Hematopoietic multipotent progenitor cell treated with erythropoietin and hydrocortisone succinate and interleukin-3 and kit ligand, for 8 days (in vitro differentiated cells): ENCODE measurements at places on chromosomes 7 and 10.

DNA sequence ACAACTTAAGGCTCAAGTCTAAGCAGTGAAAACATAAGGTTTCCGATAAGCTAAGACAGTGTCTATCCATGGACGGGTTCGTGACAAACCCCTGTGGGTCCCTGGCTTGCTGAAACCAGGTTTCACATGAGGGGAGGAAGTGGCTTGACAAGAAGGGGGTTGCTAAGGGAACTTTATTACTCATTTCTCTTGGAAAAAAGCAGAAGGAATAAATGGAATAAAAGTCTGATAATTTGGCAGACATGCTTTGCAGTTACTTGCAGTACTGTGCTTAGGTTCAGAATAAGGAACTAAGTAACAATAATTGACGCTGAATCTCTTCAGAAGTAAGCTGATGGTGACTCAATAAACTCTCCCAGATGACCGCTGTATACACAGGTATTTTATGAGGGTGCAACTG lies 34.7 kb downstream of the RBM17 start:
- DNase-seq = no peak

DNA sequence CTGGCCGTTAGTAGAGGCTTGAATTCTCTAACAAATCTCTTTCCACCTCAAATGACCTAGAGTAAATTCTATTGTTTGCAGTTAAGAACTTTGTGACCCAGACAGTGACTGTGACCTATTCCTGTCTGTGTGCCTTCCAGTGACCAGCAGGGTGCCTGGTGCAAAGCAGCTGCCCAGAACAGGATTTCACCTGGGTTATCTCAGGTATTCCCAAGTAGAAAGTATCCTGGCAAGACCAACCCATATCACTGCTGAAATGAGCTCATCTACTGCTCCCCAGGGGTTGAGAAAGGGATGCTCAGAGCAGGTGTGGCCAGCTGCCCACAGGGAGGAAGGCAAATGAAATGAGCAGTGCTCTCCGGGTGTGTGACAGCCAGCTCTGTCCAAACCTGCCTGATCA lies 2.1 kb upstream of the MSMB start:
- no peak for DNase-seq

GRCh38 chr7:102898532-102898859 lies 14.3 kb upstream of the LRRC17 start:
- no peak for DNase-seq

DNA sequence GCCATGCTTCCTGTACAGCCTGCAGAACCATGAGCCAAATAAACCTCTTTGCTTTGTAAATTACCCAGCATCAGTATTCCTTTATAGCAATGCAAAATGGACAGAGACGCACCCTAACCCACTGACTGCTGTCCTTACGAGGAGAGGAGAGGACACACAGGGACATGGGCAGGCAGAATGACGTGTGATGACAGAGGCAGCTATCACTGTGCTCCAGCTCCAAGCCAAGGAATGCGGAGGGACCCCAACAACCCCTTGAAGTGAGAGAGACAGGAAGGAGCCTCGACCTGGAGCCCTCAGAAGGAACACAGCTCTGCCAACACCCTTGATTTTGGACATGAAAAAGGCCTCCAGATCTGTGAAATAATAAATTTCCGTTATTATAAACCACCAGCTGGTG lies 46.6 kb upstream of the EBF3 start:
- no peak for DNase-seq

DNA sequence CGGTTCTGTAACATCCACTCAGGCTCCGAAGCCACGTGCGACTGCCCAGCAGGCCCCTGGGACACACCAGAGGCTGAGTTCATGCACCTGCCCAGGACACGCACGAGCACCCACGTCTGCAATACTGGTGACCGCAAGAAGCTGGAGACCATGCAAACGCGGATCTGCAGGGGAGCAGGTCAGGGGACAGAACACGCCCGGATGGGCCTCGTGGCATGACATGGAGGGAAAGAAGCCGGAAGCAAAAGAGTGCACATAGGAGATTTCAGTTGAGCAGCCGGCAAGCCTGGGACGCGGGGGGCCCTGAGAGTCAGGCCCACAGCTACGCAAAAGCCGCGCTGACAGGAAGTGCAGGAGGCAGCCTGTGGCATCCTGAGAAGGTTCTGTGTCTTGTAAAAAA lies 73.7 kb downstream of the FOXL3 start:
- DNase-seq = no peak

- no peak for DNase-seq
Measured at GRCh38 chr7:66310620-66311019, 105.5 kb downstream of the TPST1 start.

DNA sequence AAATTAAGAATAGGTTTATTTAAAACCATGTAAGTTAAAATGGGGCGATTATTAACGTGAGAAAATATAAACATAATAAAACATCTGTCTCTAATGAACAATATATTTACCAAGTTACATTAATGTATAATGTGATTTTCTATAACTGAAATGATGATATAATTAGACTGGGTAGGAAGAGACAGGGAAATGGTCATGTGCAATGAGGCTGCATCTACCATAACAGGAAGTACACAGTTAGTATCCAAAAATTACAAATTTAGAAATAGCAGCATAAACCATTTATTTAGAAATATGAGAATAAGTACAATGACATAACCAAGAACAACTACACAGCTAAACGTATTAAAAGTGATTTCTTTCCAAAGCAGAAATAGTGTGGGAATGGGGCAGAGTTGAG lies 25.8 kb upstream of the BET1 start:
- DNase-seq = no peak

- DNase-seq = no peak
Measured at GRCh38 chr7:43942250-43942649, 16.0 kb downstream of the UBE2D4 start.

DNA sequence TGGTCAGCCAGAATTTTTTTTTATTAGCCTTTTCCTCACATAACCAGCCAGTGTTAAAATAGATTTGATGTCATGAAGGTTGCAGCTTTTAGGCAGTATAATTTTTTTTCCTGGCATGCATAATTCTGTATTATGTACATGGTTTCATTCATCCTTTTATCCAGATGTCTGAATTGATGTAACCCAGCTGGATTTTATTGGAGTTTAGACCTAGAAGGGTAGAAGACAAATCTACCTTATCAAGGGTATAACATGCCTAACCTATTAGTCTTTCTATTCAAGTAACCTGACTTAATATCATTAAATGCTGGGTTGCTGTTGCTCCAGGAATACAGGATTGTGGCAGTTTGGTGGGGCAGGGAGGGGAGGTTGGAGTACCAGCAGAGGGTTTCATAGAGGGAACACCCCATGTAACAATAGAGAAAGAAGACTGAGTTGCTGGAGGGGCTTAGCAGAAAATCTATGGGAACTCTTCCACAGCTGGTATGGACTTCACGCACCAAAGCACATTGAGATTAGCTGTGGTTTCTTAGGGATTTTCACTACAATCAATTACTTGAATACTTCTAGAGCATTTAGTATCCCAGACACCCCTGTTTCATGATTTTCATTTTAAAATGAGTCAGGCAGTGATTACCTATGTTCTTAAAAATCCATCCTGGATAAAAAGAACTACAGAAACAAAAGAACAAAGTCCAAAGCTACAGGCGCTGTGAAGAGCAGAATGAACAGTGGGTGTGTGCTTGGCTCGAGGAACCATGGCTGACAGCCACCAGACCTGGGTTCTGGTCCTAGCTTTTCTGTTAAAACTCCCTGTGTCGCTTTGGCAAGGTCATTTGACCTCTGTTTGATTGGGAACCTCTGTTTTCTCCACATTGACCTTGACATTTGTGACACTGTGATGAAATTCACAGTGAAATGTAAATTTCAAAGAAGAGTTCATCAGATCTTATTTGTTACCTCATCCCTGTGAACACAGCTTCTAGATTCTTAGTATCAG lies 93.5 kb downstream of the CREM start:
- DNase-seq = no peak

- DNase-seq = no peak
Measured at GRCh38 chr10:4820804-4821401, 5.1 kb upstream of the AKR1E2 start.

GRCh38 chr10:125802739-125803138 lies 20.3 kb downstream of the UROS start:
- DNase-seq = no peak

- no peak for DNase-seq
Measured at GRCh38 chr10:27482984-27483956, 20.8 kb upstream of the RAB18 start.

DNA sequence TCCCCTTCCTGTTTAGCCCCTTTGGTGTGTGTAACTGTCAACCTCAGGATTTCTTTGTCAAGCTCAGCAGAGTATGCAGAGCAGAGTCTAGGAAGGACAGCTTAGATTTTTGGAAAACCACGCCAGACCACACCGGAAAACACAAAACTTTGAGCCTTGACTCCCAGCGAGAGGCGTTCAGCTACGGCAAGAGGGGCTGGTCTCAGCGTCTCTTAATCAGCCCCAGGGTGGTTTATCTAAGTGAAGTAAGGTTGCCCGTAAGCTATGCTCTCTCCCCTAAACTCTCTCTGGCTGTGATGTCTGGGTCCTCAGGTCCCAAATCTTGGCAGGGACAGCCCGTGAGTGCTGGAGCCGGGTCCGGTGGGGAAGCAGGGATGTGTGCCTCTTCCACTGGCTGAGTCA lies 230.9 kb downstream of the KLF6 start:
- no peak for DNase-seq

GRCh38 chr10:95542330-95542729 lies 18.8 kb downstream of the SORBS1 start:
- no peak for DNase-seq

DNA sequence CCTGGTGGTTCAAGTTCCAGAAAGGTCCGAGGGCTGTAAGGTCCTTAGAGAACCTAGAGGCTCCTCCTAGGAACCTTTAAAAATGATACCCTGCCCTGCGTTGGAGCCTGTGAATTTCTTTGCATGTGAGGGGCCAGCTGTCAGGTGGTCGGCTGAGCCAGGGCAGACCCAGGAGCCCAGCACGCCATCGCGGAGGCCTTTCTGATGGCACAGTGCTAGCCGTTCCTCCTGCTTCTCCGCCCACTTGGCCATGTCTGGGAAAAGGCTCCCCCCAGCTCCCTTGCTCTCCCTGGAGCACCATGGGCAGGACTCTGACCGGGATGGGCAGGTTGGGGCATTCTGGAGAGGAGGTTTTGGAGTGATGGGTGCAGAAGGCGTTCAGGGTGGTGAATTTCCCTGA lies 7.6 kb downstream of the ZNF316 start:
- DNase-seq = no peak

GRCh38 chr7:128163473-128163872 lies 77.6 kb upstream of the LEP start:
- no peak for DNase-seq

- no peak for DNase-seq
Measured at GRCh38 chr7:131170440-131171271, 157.0 kb upstream of the MKLN1 start.

DNA sequence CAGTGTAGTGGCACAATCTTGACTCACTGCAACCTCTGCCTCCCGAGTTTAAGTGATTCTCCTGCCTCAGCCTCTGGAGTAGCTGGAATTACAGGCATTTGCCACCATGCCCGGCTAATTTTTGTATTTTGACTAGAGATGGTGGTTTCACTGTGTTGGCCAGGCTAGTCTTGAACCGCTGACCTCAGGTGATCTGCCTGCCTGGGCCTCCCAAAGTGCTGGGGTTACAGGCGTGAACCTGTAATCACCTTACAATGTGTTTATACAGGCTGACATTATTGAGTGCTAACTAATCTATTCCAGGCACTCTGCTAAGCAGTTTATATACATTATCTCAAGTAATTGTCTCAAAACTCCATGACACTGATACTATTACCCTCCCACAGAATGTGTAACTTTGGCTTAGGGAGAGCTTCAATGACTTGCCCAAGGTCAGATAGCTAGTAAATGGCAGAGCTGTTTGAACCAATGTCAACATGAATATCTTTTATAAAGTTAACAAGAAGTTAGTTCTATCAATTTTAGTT lies 36.8 kb downstream of the KIFBP start:
- DNase-seq = no peak

DNA sequence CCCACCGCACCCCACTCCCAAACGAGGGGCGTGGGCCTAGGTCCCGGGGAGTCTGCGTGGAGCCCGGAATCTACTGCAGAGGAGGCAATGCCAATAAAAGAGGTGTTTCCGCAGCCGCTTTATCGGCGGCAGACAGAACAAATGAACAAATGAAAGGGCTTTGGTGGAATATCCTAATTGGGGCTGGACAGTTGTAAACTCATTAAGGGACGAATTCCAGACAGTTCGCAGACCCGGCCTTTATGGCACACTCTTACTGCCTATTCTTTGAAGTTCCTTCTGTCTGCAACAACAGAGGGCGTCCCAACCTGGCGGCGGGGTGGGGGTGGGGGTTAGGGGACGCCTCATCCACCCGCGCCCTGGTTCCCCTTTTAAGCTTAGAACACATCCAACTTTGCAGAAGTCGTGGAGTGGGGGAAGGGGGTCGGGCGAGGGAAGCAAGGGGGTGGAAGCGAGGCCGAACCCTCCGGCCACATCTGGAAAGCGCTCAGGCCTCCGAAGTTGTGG lies 4.1 kb downstream of the HOXA9 start:
- no peak for DNase-seq

GRCh38 chr10:63922468-63923284 lies 401.5 kb downstream of the REEP3 start:
- DNase-seq = no peak

- no peak for DNase-seq
Measured at GRCh38 chr7:47183862-47184590, 397.9 kb downstream of the TNS3 start.

DNA sequence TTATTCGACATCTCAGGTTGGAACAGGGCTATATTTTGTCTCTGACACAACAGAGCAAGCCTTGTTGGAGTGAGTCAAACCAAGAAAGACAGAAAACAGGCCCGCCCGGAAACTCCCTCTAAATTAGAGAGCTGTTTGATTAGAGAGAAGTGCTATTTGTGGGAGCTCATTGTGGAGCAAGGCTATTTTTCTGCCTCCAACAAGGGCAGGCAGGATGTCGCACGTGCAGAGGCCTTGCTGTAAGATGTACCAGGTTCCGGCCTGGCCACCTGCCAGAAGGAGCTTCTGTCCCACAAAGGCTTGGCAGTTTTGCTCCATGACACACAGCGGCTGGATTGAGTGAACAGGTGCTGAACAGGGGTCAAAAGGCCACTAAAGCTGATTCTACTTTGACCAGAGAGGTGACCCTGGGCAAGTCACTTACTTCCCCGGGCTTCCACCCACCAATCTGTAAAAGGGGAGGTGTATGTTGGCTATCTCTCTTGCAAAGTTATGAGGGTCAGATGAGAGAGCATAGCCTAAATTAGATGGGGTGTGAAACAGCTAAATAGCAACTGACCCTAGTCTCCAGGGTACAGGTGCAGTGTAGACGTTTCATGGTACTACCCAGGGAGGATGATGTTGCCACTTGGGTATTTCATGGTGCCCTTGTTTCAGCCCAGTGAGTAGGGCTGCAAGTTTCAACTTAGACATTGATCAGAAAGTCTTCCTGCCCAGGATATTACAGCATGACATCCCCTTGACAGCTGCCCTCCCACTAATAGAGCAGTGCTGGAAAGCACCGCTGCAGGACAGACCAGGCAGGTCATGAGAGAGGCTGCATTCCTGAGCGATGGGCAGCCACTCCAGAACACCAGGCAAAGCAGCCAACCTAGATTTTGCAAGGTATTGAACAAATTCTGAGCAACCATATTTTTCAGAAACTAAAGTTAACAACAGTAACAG lies 62.0 kb downstream of the VSTM4 start:
- no peak for DNase-seq
